Stimulated activated memory B cell treated with anti-CD40 and anti-IgM and Interleukin-4, amounts not matched to agents 10 μg/mL and 1 μg/mL and 100 μg/mL, for 72 hours (primary cell): ENCODE measurements at places on chromosomes 6 and 20.

DNA sequence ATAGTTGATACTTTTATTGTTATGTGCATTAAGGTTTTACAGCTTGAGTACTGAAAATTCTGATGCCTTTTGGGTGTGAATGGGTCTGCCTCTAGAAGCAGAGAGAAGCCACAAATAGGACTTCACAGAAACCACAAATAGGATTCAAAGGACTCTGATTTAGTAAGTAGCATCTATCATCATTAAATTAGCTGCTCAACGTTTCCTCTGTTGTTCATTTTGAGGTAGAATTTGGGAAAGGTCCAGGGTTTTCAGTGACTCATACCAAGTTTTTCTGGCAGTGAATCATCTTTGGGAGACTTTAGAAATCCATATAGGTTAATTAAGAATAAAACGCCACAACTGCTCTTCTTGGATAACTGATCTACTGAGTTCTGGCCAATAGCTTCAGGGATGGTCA, 105.1 kb downstream of the PHF3 start:
- H3K27me3 ChIP-seq: no peaks in the 10 kb centered on the region
- no peak for ATAC-seq
- H3K27ac ChIP-seq: no peak overlapping the region

- ATAC-seq: no peak
- no peaks in the 10 kb centered on the region for H3K4me1 ChIP-seq
- no peak overlapping the region for H3K27ac ChIP-seq
- H3K27me3 ChIP-seq: peaks cover 31% of the 10 kb centered on the region
- no peak overlapping the region for H3K4me3 ChIP-seq
Measured at GRCh38 chr20:46739431-46740213, 30.2 kb downstream of the SLC2A10 start.

- peaks cover 14% of the 10 kb centered on the region for H3K4me1 ChIP-seq
- H3K4me3 ChIP-seq: no peak overlapping the region
- ATAC-seq: no peak
- no peaks in the 10 kb centered on the region for H3K36me3 ChIP-seq
Measured at GRCh38 chr6:87375315-87375714, 30.7 kb downstream of the C6orf163 start.

- ATAC-seq: no peak
- no peaks in the 10 kb centered on the region for H3K36me3 ChIP-seq
- no peak overlapping the region for H3K27ac ChIP-seq
- no peak overlapping the region for H3K4me3 ChIP-seq
- H3K4me1 ChIP-seq: no peaks in the 10 kb centered on the region
Measured at GRCh38 chr6:9657994-9658393, 756.9 kb downstream of the TFAP2A start.

- H3K36me3 ChIP-seq: no peaks in the 10 kb centered on the region
- H3K27ac ChIP-seq: no peak overlapping the region
- ATAC-seq: no peak
- H3K4me3 ChIP-seq: no peak overlapping the region
Measured at GRCh38 chr6:169826697-169827096, 75.3 kb downstream of the ERMARD start.

DNA sequence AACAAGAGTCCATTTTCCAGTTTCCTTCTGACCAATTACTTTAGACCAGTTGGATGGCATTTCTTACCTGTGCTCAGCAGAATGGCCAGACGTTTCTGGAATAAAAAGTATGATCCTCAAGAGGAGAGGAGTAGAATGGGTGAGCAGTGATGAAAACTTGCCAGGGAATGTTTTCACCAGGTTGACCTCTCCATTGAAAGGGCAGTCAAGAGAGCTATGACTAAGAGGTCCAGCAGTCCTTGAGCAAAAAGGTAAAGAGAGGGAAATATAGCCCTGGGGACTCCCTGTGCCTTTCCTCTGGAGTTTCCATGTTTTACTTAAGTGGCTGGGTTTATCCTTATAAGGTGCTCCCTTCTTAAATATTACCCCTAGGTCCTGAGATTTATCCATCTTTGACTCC, 210.9 kb downstream of the TBX18 start:
- no peak overlapping the region for H3K27ac ChIP-seq
- no peak for ATAC-seq
- no peaks in the 10 kb centered on the region for H3K36me3 ChIP-seq
- H3K4me1 ChIP-seq: no peaks in the 10 kb centered on the region
- no peak overlapping the region for H3K4me3 ChIP-seq
- H3K27me3 ChIP-seq: no peaks in the 10 kb centered on the region

GRCh38 chr6:160365117-160365516, 16.9 kb downstream of the SLC22A3 start:
- no peak for ATAC-seq
- H3K27me3 ChIP-seq: peaks cover 30% of the 10 kb centered on the region
- no peak overlapping the region for H3K27ac ChIP-seq
- H3K36me3 ChIP-seq: no peaks in the 10 kb centered on the region

DNA sequence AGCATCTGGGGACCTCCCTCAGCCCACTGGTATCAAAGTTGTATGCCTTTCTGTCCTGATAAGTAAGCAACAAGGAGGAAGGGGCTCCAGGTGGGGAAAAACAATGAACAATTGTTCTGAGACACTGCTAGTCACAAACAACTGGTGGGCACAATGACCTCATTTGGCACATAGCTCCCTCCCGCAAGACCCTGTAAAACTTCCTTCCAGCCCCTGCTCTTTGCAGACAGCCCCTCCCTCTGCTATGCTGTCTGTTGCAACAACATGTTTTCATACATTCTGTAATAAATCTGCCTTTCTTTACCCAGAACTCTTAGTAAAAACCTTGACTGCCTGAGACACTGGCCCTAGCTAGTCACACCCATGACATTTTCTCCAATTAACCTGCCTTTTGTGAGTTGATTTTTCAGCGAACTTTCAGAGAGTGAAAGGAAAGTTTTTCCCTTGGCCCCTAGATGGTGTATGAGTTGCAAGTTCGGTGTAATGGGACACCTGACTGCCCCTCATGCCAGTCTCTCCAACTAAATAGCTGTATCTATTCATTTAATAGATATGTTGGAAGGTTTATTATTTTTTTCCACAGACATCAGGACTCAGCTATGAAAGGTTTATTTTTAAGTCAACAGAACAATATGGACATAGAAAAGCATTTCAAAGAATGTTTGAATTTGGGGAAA, 142.3 kb upstream of the SLC22A16 start:
- H3K27me3 ChIP-seq: no peaks in the 10 kb centered on the region
- H3K4me3 ChIP-seq: peak overlapping the region; percentile 22
- peaks cover 35% of the 10 kb centered on the region for H3K4me1 ChIP-seq
- H3K36me3 ChIP-seq: peaks cover 74% of the 10 kb centered on the region
- H3K27ac ChIP-seq: peak overlapping the region; percentile 84

DNA sequence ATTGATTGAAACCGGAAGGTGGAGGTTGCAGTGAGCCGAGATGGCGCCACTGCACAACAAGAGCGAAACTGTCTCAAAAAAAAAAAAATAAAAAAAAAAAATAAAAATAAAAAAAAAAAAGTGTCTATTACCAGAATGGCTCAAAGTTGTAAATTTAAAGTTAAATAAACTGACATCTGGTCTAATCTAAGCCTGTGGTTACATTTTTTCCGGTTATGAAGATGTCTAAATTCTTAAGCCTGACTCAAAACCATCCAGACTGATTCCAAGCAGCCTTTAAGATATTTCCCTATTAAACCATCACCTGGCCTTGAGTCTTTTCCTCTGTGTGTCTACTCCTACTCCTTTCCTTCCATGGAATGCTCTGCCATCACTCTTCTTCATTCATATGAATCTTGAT, 371.7 kb upstream of the RUNX2 start:
- H3K36me3 ChIP-seq: peaks cover 35% of the 10 kb centered on the region
- no peak overlapping the region for H3K4me3 ChIP-seq
- no peaks in the 10 kb centered on the region for H3K27me3 ChIP-seq
- ATAC-seq: no peak
- peaks cover 7% of the 10 kb centered on the region for H3K4me1 ChIP-seq

DNA sequence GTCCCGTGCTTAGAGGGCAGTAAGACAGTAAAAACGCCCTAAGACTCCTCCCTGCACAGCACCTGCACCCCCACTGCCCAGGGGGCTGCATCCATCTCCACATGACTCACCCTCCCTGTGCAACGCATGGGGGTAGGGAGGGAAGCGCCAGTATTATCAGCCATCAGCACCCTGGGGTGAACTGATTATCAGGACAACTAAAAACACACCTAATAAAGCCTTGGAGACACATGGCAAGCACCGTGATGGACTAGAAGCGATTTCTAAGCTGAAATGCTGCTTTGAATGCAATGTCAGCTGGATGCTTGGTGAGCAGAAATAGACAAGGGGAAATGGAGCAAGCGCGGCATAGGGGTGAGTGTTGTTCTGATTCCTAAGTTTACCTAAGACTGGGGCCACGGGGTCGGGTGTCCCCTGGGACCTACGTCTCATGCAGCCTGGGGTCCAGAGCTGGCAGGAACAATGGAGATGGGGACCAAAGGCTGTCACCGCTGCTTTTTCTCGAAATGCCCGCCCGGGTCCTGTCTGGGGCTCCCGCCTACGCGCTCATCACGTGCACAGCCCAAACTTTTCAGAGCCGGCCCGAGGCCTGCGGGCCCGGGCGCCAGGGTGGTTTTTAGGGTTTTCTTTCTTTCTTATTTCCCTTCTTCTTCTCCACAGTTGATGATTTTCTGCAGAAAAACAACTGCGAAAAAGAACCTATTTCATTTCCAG, 702 bp upstream of the TNFAIP3 start:
- no peaks in the 10 kb centered on the region for H3K27me3 ChIP-seq
- H3K4me1 ChIP-seq: peaks cover 55% of the 10 kb centered on the region

GRCh38 chr6:36906539-36907325, 21.0 kb downstream of the C6orf89 start:
- no peaks in the 10 kb centered on the region for H3K27me3 ChIP-seq
- peaks cover 3% of the 10 kb centered on the region for H3K4me1 ChIP-seq
- no peak overlapping the region for H3K4me3 ChIP-seq
- no peak for ATAC-seq

- no peaks in the 10 kb centered on the region for H3K36me3 ChIP-seq
- H3K4me1 ChIP-seq: no peaks in the 10 kb centered on the region
- no peak overlapping the region for H3K27ac ChIP-seq
- ATAC-seq: no peak
- H3K27me3 ChIP-seq: no peaks in the 10 kb centered on the region
Measured at GRCh38 chr20:17100506-17100905, 126.3 kb upstream of the PCSK2 start.

DNA sequence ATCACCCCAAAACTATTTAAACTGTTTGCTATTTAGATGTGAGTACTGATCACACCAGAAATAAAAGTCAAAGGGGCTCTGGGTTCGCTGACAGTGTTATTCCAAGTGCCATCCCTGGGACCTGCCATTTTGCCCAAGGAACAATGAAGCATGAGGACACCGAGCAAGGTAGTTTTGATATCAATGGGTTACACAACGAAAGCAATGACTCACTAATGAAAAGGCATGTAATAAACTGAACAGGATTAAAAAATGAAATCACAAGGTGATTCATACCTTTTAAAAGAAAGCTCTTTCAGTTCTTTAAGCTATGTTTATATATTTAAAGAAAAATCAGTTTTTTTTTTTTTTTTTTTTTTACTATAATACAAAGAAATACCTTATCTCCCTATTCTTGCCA, 102.0 kb downstream of the HS3ST5 start:
- no peaks in the 10 kb centered on the region for H3K36me3 ChIP-seq
- H3K27me3 ChIP-seq: no peaks in the 10 kb centered on the region
- no peaks in the 10 kb centered on the region for H3K4me1 ChIP-seq
- no peak overlapping the region for H3K27ac ChIP-seq
- H3K4me3 ChIP-seq: no peak overlapping the region

- H3K36me3 ChIP-seq: peaks cover 50% of the 10 kb centered on the region
- no peak for ATAC-seq
- peaks cover 66% of the 10 kb centered on the region for H3K4me1 ChIP-seq
- H3K27ac ChIP-seq: peak overlapping the region; percentile 93
- no peaks in the 10 kb centered on the region for H3K27me3 ChIP-seq
Measured at GRCh38 chr20:46361811-46362210, 44.6 kb downstream of the ELMO2 start.

- peaks cover 46% of the 10 kb centered on the region for H3K4me1 ChIP-seq
- no peak overlapping the region for H3K4me3 ChIP-seq
- H3K36me3 ChIP-seq: peaks cover 25% of the 10 kb centered on the region
- peak; percentile 94 for ATAC-seq
Measured at GRCh38 chr6:16503970-16504415, 257.3 kb downstream of the ATXN1 start.

DNA sequence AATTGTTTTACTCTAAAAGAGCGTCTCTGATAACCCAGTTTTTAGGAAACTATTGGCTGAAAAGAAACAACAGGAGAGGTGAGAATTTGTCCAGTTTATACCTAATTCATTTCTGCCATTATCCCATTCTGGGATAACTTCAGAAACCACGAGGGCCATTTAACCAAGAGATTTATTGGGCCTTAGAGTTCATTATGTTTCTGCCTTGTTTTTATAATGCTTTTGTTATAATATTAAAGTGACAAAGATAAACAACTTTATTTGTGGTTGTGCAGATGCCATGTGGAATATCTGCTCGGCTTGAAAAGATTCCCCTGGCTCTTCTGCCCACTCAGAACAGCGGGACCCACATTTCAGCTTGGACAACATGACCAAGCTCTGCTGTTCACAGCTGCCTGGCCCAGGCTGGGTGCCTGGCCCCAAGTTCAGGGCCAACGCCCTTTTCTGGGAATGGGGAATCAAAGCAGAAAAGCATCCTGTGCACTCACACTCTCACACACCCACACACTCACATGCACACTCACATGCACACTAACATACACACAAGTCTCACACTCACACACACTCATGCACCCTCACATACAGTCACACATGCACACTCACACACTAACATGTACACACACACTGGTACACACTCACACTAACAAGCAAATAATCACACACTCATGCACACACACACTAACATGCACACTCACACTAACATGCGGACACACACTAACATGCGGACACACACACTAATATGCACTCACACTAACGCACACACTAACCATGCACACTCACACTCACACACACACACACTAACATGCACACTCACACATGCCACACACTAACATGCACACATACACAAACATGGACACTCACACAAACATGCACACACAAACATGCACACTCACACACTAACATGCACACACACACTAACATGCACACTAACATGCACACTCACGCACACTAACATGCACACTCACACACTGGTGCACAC, 86.7 kb upstream of the NEDD9 start:
- peak overlapping the region; percentile 2 for H3K27ac ChIP-seq
- H3K36me3 ChIP-seq: peaks cover 39% of the 10 kb centered on the region
- H3K4me1 ChIP-seq: peaks cover 45% of the 10 kb centered on the region
- no peak overlapping the region for H3K4me3 ChIP-seq
- no peaks in the 10 kb centered on the region for H3K27me3 ChIP-seq
- no peak for ATAC-seq

DNA sequence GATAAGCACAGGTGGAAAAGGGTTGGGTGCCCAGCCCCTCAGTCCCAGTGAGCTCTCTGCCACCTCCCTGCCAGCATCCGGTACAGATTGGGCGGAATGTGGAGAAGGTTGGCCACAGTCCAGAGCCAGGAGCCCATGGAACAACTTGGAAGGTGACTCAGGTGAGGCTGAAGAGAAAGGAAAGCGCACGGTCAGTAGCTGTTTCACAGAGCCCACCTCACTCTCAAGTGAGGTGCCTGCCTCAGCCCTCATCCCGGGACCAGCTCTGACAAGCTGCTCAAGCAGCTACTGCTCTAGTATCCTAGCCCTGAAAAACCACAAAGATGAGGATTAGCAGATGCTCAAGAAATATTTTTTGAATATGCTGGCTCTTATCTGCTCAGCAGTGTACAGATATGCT, 1.1 kb upstream of the MMP24OS start:
- no peak overlapping the region for H3K4me3 ChIP-seq
- no peaks in the 10 kb centered on the region for H3K27me3 ChIP-seq
- peak overlapping the region; percentile 99 for H3K27ac ChIP-seq
- no peak for ATAC-seq

GRCh38 chr6:143692696-143693095, 14.9 kb downstream of the PHACTR2 start:
- no peaks in the 10 kb centered on the region for H3K27me3 ChIP-seq
- H3K4me1 ChIP-seq: peaks cover 9% of the 10 kb centered on the region
- peaks cover 15% of the 10 kb centered on the region for H3K36me3 ChIP-seq
- no peak overlapping the region for H3K27ac ChIP-seq
